ENCODE measurements at places on chromosomes 12 and 14.

DNA sequence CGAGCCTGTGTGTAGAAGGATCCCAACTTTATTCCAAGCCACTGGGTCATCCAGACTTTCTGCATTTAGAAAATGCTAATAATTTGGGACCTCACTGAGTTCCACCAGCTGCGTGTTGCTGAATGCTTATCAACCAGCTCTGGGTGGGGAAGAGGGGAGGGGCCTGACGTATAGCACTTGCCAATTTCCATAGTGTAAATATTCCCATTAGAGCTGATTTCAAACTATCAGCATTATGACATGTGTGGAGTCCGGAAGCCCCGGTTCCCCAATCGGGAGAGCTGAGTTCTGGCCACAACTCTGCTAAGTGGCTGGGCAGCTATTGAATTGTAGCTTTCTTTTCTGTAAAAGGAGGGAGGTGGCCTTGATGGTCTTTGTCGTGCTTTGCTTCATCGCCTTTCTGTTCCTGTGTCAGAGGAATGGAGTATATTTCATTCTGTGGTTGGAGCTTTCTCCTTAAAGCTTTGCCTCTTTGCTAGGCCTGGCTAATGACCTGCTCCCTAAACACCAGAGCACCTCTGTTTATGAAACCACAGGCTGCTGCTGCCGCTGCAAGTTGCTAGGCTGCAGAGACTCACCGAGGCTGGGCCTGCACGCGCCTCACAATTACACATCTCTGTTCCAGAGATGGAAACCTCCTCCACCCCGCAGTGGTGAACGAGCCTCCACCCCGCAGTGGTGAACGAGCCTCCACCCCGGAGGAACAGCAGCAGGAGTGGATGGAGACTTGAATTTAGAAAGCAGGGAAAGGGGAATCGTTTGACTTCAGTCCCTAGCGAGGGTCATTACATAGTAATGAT lies 7.7 kb upstream of the BCL7A start:
- peak; percentile 36 for DNase-seq

GRCh38 chr12:10094646-10095395 lies 4.0 kb downstream of the CLEC1A start:
- DNase-seq: no peak

GRCh38 chr14:74610866-74611649 lies 979 bp downstream of the LTBP2 start:
- peak; percentile 35 for DNase-seq

DNA sequence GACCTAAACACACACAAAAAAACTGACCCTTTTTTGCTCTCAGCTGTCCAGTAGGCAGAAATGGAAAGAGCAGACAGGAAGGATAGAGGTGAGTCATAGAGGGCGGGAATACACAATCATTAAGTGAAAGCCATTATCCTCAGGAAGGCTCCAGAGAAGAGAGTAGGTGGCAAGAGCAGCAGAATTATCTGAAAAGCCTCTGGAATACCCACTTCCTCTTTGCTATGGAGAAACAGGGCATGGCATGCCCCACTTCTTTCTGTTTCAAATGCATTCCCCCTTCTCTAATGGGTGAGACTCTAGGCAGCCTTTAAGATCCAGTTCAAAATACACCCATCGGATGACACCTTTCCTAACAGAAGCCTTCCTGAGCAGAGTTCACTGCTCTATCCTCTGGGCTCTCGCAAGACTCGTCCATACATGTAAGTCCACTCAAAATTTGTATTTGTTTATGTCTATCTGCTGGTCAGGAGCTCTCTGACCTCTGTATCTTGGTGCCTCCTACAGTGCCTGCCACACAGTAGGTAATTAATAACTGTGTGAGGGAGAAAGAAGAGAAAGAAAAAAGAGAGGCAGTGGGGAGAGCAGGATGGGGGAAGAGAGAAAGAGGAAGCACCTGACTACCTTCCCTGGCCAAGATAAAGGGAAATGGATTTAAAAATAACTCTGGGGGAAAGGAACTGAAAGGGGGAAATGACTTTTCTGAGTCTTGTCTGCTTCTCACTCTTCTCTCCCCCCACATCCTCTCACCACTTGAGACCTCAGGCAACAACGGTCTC lies 8.5 kb downstream of the KLHL33 start:
- DNase-seq: peak; percentile 77

DNA sequence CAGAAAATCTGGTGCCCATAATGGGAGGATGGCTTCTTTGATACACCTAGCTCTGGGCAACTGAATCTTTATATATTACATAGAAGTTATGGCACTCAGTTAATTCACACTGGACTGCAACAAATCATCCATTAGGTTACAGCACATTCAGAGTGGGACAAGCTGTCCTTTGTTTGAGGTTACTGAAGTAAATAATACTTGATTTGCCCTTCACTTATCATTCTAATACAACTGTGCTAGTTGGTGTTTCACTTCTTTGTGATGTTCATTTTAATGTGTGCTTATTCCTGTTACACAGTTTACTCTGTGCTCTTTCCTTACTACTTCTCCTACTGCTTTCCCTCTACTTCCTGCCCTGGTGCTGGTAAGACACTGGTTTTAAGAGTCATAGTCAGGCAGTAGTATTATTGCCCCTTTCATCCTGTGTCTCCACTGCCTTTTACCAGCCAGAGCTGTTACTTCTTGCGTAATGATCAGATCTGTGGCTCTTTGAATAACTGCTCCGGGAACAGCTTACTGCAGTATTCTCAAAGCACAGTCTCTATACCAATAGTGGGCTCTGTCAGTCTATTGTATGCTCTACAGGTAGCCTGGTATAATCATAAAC lies 36.4 kb upstream of the GXYLT1 start:
- peak; percentile 67 for DNase-seq

DNA sequence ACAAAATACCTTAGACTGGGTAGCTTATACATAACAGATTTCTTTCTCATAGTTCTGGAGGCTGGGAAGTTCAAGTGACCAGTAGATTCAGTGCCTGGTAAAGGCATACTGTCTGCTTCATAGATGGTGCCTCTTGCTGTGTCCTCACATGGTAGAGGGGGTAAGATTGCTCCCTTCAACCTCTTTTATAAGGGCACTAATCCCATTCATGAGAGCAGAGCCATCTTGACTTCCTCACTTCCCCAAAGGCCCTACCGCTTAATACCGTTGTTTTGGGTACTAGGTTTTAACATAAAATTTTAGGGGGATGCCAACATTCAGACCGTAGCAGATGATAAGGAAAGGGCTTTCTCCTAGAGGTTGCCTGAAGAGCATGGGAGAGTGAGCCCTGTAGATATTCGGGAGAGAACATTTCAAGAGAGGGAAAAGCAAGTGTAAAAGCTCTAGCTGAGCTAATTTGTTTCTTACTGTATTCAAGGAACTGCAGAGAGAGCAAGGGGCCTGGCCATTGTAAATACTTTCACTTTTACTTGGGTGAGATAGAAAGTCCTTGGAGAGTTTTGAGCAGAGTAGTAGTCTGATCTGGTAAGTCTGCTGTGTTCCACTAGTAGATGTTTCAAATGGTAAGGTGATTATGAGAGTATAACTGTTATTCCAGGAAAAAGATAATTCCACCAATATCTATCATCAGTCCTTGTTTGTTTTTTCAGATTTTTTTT lies 27.3 kb downstream of the FRS2 start:
- DNase-seq: peak; percentile 29

- DNase-seq: no peak
Measured at GRCh38 chr12:14714437-14714836, 18.0 kb upstream of the GUCY2C start.

GRCh38 chr12:5008661-5009060 lies 35.0 kb upstream of the KCNA5 start:
- DNase-seq: no peak

GRCh38 chr12:10372559-10372958 lies 17.3 kb downstream of the KLRK1 start:
- peak; percentile 36 for DNase-seq

DNA sequence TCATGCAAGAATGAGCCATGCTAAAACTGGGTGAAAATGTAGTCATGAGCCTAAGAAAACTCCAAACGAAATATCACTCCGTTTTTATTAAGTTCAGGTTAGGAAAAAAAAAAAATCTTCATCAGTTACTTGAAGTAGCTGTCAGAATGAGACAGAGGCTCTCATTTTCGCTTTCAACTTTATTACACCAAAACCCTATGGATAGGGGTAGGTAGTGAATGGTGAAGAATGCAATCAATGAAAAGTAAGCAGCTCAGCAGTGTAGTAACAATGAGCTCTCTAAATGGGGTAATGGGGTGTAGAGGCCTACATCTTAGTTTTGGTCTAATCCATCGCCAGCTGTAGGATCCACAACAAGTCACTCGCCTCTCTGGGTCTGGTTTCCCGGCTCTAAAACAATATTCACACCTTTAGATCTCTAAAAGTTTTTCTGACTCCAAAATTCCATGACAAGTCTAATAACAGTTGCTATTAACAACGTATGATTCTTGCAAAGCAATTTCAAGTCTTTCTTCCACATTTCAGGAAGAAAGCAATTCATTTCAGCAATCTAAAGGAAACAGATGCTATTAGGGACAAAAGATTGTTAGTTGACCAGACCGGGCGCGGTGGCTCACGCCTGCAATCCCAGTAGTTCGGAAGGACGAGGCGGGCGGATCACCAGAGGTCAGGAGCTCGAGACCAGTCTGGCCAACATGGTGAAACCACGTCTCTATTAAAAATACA lies 1.7 kb downstream of the BTBD7 start:
- DNase-seq: peak; percentile 25

GRCh38 chr12:13183620-13184019 lies 12.9 kb upstream of the EMP1 start:
- DNase-seq: no peak

- DNase-seq: no peak
Measured at GRCh38 chr12:12715128-12715458, 2.1 kb upstream of the CDKN1B start.

DNA sequence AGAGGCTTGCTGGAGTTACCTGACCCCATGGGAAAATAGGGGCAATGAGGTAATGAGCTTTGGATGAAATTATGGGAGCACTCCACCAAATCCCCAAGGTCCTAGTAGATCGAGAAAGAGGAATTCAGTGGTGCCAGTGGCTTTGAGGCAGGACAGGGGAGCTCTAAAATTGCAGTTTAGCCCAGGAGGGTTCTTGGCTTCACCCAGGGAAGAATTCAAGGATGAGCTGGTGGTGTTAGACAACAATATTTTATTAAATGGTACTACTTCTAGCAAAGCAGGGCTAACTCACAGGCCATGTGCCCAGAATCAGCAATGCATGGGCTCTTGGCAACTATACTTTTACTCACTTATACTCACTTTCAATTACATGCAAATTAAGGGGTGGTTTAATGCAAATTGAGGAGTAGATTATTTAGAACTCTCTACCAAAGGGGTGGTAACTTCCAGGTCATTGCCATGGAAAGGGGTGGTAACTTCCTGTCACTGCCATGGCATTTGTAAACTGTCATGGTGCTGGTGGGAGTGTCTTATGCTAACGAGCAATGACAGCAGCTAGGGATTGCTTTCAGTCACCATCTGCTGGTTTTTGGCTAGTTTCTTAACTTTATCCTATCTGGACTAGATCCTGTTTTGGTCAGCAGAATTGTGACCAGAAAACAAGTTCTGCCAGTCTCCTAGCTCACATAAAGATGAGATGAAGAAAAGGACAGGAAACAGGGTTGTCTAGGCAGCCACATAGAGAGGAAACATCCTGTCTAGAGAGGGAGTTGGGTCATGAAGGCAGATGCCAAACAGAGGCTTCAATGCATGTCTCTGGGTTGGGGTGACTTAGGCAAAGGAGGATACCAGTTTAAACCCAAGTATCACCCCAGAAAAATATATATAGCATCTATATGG lies 64.7 kb downstream of the ZNF641 start:
- peak; percentile 31 for DNase-seq

- no peak for DNase-seq
Measured at GRCh38 chr14:90490720-90491050, 93.9 kb downstream of the CALM1 start.

GRCh38 chr12:70247653-70248199 lies 4.5 kb downstream of the CNOT2 start:
- DNase-seq: no peak

- DNase-seq: peak; percentile 84
Measured at GRCh38 chr12:13165617-13166041, 30.9 kb upstream of the EMP1 start.

DNA sequence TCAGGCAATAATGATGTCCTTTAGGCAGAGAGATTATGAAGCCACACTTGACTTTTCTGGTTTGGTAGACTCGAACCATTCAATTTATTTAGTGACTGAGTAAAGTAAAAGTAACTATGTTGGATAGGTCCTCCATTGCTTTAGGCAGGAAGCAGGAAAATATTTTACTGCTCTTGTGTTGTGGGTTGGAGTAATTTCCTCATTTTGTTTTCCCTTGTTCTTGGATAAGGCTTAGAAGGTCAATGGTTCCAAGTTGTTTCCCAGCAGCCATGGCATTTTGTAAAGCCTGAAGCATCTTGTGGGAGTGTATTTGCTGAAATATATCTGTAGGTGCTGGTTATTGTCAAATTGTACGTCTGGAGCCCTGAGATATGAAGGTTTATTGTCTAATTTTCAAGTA lies 161.2 kb upstream of the SLC38A2 start:
- DNase-seq: no peak

- DNase-seq: no peak
Measured at GRCh38 chr12:77072833-77073495, 7.6 kb upstream of the E2F7 start.

GRCh38 chr12:32947206-32948067 lies 50.9 kb upstream of the PKP2 start:
- peak; percentile 35 for DNase-seq

DNA sequence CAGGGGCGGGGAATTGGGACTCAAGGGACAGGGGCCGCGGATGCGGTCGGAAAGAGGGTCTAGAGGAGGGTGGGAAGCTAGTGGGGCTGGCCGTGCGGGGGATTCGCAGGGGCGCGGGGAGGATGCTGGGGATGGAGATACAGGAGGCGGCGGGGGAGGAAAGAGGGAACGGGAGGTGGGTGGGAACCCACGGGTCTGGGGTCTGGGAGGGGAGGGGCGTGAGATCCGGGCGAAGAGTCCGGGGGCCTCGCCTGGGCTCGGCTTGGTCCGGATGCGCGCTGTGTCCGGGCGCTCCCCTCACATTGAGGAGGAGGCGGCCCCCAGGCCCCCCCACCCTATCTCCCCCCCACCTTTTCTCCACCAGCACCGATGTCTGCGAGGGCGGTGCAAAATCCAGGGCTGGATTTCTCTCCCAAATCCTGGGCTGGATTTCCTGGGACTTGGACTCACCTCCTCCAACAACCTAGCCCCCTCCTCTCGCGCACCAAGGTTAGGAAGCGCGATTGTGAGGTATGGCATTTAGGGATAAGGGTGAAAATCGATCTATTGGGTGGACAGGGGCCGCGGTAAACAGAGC lies at the start of gene AGAP2:
Gene AGAP2 (minus strand): TSS at position 82 of the 577 bp plus-strand sequence. CDS start 496 bp downstream, outside the sequence.
- DNase-seq: no peak

DNA sequence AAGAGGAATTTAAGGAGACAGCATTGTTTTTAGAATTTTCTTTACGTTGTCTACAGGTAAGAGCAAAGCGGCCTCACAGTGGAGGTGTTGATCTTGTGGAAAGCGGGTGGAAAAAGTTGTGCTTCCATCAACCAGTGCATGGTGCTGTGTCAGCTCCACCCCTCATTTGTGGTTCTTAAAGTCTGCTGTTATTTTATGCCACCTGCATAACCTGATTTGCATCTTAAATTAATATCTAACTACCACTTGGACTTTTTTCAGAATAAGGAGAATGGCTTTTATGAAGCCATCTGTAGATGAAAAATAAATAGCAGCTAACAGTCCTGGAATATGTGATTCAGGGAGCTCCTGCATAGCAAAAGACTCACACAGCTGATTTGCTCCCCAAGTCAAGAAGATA lies 135.1 kb downstream of the SNAPC1 start:
- no peak for DNase-seq

GRCh38 chr12:58915634-58916033 lies 4.7 kb downstream of the LRIG3 start:
- no peak for DNase-seq

- no peak for DNase-seq
Measured at GRCh38 chr12:84362552-84362897, 550.1 kb downstream of the SLC6A15 start.

Measured in hematopoietic multipotent progenitor cell treated with erythropoietin and hydrocortisone succinate and interleukin-3 and kit ligand, for 4 days (in vitro differentiated cells).